GM20000 (cell line): ENCODE measurements at places on chromosomes 12 and 14.

- no peak for DNase-seq
These were observed 7.0 kb upstream of the MAP1LC3B2 start for GRCh38 chr12:116551952-116552772.

DNA sequence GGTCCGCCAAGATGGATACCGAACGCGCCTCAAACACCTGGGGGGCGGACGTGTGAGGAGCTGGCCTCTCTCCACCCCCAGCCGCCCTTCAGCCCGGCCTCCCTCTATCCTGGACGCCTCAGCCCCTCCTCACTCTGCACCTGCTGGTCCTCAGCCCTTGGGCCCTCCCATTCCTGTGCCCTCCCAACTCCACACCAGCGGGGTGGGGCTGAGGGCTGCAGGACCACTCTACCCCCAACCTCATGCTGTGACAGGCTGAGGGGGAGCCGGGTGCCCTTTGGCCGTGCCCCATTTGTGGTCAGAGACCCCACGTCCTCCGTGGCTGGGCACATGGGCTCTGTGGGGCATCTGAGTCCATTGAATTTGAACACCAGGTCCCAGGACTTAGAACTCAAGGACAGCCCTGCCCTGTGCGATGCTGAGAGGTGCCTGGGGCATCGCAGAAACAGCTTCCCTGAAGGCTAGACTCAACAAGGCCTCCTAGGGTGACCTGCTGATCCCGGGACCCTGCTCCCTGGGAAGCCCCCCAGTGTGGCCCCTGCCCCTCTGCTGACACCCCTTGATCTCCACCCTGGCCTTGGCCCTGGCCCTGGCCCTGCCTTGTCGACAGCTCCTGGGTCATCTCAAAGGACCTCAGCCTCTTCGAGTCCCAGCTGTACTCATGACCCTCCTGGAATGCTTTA is 82.0 kb upstream of the SFSWAP start:
- DNase-seq: no peak

GRCh38 chr14:100593751-100594624 is 6.8 kb upstream of the BEGAIN start:
- DNase-seq: no peak

DNA sequence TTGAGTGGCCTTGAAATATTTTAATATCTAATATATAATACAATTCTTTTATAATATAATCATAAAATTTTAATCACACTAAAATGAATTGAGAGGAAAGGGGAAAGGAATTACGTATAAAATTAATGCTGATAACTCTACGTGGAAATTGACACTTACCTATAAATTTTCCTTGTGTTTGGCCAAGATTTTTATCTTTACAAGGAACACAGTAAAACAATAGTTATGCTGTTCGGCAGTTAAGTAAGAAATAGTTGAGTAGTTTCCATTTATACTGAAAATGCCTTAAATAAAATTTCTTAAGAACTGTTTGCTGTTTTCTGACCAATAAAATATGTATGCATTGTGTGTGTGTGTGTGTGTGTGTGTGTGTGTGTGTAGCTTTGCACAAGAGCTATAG is 294.4 kb downstream of the LRFN5 start:
- DNase-seq: no peak
